Fibroblast of skin of left quadriceps (primary cell): ENCODE measurements at places on chromosomes 1 and 21.
A peak's percentile ranks its signal among the peaks of the same experiment; 100 is the strongest.

DNA sequence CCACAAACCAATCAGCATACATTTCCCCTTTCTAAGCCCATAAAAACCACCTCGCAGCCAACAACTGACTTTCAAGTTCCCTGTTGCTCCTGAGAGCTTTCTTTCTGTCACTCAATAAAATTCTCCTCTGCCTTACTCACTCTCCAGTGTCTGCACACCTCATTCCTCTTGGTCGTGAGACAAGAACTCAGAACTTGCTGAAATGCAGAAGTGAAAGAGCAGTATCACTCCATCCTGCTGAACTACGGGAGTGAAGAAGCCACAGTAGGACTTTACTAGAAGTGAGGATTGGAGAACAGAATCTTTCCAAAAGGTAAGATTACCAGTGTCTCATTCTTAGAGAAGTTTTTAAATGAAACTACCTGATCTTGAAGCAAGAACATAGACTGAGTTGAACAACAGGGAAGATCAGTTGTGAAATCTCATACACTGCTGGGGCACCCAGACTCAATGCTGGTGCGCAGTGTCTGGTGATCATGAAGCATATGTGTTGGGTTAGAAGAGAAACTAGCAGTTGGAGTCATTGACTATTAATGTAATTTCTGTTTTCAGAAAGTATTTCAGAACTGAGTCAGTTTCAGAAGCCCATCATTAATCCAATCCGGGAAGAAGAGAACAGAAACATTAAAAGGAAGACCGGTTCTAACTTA, 726.9 kb upstream of the TMPRSS15 start:
- DNase-seq: no peak

- no peak for DNase-seq
Measured at GRCh38 chr21:31195334-31196015, 148.6 kb downstream of the TIAM1 start.

- peak; percentile 57 for DNase-seq
Measured at GRCh38 chr1:209692745-209693504, 11.7 kb upstream of the HSD11B1 start.

- DNase-seq: no peak
Measured at GRCh38 chr1:30283199-30283962, 440.0 kb downstream of the MATN1 start.

DNA sequence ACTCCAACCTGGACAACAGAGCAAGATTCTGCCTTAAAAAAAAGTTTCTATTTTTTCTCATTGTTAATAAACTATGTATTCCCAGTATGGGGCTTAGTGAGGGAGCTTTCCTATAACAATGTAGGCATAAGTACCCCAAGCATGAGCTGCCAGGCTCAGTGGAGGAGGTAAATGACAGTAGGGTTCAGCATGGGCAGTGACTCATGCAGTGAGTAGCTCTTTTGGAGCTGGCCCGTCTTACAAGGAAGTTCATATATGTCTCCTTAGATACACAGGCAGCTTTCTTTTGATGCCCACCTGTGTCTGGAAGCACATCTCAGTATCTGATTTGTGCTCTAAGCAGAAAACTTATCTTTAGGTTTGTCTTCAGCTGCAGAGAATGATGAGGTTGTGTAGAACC, 57.9 kb downstream of the ZNF678 start:
- no peak for DNase-seq

DNA sequence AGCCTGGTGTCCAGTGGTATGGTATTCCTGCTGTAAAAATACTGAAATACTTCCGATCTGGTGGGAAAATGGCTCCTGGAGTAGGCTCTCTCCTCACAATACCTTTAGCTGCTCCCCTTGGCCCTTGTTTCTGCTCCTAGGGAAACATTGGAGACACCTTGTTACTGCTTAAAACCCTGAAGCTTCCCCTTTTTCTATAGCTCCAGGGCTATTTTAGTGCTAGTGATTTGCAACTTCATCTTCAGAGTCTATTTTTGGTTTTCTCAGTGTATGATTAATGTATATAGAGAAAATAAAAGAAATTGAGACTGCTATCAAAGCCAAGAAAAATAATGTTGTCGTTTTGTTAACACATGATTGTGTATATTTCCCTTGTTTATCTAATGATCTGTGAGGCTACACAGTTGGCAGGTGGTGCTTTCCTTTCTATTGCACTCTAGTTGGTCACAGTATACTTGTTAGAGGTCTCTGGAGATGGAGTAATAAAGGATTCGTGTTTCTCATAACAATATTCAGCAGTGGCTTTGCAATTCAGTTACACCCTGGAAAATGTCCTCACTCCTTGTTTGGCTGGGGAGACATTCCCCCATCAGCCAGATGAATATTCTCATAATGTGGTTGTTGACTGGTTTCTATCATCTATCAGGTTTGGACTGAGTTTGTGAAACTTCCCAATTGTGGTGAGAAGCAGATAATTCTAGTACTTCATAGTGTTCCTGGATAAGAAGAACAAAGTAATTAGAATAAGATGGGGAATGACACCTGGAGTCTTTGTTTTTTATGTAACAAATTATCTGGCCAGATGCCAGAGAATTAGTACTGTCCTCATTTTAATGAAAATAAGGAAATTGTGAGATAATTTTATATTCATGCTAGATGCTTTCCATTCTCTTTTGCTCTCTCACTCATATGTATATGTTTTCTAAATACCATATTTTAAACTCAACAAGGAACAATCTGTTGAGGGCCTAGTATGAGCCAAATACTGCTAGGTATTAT, 44.8 kb upstream of the CACYBP start:
- no peak for DNase-seq
